ENCODE measurements at places on chromosomes 1 and 21.

DNA sequence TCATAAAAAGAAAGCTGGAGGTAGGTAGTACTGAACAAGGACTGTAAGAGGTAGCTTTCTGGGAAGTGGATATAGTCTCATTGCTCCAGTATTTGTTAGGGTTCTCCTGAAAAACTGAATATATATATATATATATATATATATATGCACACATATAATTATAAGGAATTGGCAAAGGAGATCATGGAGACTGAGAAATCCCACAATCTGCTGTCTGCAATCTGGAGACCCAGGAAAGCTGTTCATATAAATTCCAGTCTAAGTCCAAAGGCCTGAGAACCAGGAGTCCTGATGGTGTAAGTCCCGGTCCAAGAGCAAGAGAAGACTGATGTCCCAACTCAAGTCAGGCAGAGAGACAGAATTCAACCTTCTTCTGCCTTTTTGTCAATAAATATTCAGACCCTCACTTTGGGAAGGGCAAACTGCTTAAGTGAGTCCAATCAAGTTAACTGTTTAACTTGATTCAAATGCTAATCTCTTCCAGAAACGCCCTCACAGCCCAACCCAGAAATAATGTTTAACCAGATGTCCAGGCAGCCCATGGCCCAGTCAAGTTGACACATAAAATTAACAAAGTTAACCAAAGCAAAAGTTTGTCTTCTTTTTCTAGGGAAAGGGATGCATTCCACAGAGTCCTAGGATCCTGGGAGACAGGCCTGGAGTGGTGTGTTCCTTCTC is 225.3 kb upstream of the KAZN start:
- no peak for DNase-seq

GRCh38 chr21:42393443-42393950 is 2.4 kb downstream of the TMPRSS3 start:
- no peak for DNase-seq

DNA sequence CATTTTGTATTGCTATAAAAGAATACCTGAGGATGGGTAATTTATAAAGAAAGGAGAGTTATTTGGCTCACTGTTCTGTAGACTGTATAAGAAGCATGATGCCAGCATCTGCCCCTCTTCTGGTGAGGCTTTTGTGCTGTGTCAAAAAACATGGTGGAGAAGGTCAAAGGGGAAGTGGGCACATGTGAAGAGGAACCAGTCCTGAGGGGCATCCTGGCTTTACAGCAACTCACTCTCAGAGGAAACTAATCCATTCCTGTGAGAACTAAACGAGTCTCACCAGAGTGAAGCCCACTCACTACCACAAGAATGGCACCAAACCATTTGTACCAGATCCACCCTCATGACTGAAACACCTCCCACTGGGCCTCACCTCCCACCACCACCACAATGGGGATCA is 18.8 kb upstream of the SELP start:
- DNase-seq, result no peak

- no peak for DNase-seq
Measured at GRCh38 chr1:99702221-99702620, 56.3 kb downstream of the PALMD start.

GRCh38 chr21:38712071-38712470 is 93.7 kb upstream of the ETS2 start:
- DNase-seq, result no peak

GRCh38 chr21:34031835-34032370 is 41.5 kb upstream of the MRPS6 start:
- DNase-seq, result no peak

GRCh38 chr1:32773018-32773763 is 44.0 kb downstream of the YARS1 start:
- peak; percentile 39 for DNase-seq

DNA sequence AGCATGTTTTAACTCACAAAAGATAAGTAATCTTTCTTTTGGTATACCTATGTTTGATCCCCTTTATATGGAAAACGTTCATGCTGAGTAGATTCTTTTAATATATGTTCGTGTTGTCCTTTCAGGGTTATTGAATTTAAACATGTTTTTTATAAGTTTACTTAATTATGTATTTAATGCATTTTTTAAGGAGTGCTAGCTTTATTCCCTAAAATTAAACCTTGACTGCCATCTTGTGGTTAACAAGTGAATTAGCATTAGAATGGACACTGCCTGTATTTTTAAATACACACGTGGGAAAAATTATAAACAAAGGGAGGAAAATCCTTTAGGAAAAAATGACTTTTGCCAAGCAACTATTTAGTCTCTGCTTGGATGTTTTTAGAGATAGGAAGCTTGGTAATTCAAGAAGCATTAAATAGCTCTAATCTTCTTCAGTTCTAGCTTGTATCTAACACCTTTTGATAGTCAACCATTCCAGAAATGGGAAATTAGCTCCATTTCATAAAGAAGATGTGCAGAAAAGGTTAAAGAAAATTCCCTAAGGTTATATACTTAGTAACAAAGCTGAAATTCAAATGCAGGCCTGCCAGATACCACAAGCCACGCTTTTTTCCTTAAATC is 43.0 kb downstream of the UBE2U start:
- no peak for DNase-seq

DNA sequence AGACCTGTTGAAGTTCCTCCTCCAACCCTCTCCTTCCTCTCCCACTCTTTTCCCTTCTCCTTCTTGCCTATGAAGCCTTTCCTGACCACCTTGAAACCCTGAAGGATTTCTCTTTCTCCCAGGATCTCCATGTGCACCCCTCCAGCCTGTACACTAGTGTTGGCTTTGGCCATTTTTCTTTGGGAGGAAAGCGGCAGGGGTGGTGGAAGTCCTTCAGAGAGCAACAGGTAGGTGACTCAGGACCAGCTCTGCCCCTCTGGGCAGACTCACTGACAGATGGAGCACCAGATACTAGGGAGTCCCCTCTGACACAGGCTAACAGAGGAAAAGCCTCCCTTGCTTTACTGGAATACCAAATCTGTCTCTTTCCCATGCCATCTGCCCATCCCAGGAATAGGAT is 4.6 kb downstream of the SLC26A9 start:
- no peak for DNase-seq

DNA sequence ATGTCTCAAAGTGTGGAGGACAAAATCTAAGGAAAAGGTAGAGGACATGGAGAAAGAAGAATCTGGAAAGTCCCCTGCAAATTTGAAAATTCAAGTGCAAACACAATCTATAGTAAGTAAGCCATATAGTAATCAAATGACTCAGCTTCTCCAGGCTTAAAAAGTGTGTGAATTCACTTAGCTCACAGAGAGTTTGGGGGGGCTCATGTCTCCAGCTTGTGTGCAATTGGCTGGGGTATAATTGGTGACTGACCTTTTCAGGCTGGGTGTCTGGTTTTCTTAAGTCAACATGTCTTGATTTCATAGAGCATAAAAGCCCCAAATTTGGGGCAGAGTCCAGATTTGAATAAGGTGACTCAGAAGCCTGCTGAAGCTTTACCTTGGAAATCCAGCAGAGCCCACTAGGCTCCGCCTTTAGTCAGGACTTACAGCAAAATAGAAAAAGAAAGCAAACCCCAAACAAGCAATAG is 8.6 kb downstream of the CLDN14 start:
- no peak for DNase-seq

DNA sequence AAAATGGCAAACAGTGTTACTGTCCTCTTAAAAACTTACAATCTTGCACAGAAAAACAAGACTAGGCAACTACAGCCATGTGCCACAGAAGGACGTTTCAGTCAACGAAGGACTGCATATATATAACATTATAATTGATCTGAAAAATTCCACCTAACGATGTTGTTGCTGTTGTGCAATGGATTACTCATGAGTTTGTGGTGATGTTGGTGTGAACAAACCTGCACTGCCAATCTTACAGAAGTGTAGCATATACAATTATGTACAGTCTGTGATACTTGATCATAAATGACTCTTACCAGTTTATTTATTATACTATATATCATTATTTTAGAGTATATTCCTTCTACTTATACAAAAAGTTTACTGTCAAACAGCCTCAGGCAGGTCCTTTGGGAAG is 6.8 kb upstream of the VAMP4 start:
- DNase-seq, result no peak
